ENCODE measurements at places on chromosomes 3 and 15. TPM values are rescaled to one million over a fixed set of nuclear protein-coding genes. Genes with fewer than 3 reads are reported as not detected.

DNA sequence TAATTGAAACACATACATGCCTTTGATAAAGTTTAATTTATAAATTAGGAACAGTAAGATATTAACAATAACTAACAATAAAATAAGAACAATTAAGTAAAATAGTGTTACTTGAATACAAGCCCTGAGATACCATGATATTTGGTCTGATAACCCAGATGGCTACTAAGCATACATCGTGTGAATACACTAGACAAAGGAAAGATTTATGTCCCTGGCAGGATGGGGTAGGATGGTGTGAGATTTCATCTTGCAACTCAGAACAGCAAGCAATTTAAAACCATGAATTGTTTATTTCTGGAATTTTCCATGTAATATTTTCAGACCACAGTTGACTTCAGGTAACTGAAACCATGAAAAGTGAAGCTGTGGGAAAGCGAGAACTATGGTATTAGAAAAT, 169.5 kb downstream of the DIPK2A start:
- no peak for DNase-seq

- no peak for DNase-seq
Measured at GRCh38 chr3:63762934-63763550, 56.1 kb upstream of the C3orf49 start.

GRCh38 chr3:43413676-43414368, 127.5 kb downstream of the SNRK start:
- no peak for DNase-seq

Gene STAC
- total RNA-seq: 0.93 TPM

- DNase-seq: no peak
Measured at GRCh38 chr3:16101295-16102186, 72.9 kb upstream of the GALNT15 start.

All from neural crest cell (in vitro differentiated cells).